Epithelial cell of proximal tubule (primary cell): ENCODE measurements at places on chromosomes 3 and 15. TPM values are rescaled to one million over a fixed set of nuclear protein-coding genes. Genes with fewer than 3 reads are reported as not detected.

The MESP2 gene
- 1.1 and 2.5 TPM in 2 replicates for total RNA-seq

The PLA2G4E gene
- not detected in 2 replicates for total RNA-seq

DNA sequence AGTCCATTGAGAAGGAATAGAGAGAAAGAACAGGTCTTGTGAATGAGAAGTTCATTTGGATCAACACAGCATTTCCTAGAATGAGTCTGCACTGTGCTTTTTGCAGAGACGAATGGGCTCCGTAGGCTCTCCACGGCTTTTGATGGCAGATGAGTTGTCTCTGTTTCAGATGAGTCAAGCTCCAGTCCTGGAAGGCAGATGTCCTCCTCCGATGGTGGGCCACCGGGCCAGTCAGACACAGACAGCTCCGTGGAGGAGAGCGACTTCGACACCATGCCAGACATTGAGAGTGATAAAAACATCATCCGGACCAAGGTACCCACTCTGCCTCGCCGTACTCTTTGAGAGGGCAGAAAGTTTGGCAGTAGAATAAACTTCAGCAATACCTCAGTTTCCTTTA is 70.5 kb downstream of the SIDT1 start:
- DNase-seq: no peak

- no peak for DNase-seq
Observed at GRCh38 chr15:29442532-29442931, 172.9 kb upstream of the NSMCE3 start.

DNA sequence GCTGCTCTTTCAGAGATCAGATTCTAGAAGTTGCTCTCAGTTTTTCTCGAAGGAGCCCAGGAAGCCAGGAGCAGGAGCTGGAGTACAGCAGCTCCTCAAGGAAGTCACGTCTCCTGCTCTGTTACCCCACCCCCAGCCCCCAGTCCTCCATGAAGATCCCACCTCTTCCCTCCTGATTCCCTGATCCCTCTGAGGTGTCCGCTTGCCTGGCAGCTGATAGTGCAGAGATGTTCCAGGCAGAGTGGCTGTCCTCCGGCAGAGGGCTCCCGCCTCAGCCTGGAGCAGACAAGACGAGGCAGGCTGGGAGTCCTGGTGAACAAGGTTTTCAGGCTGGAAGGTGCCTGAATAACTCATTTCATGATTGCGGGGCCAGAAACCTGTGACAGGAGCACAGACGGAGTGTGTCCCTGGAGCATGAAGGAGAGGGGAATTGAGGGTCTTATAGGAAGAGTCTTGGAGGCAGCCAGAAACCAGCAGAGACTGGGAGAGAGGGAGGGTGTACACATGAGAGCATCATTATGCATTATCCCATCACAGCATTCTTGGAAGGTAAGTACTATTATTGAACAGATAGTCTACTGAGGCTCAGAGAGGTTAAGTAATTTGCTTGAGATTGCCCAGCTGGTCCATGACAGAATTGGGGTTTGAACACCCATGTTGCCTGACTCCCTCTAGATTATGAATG is 1.2 kb downstream of the HRH1 start:
- no peak for DNase-seq

GRCh38 chr15:89187301-89187985 is 33.9 kb downstream of the RLBP1 start:
- no peak for DNase-seq
